ENCODE measurements at places on chromosomes 12 and 14. TPM values are rescaled to one million over a fixed set of nuclear protein-coding genes. Genes with fewer than 3 reads are reported as not detected.

Gene SHMT2
- total RNA-seq = 176 TPM

Gene FOXA1
- not detected for total RNA-seq

Gene OLR1
- not detected for total RNA-seq

Gene TMEM121
- total RNA-seq = 6.2 TPM

Measured in activated naive CD4-positive, alpha-beta T cell treated with anti-CD3 and anti-CD28 coated beads, Interleukin-2, amount 10 ng/mL, durations not matched to agents 5 hours and 36 hours (primary cell).